Stimulated activated CD4-positive, alpha-beta T cell treated with anti-CD3 and anti-CD28 coated beads, Interleukin-1b, Interleukin-23, amount 100 ng/mL, for 1 hour (primary cell): ENCODE measurements at places on chromosomes 1 and 21.

GRCh38 chr1:190679983-190680382, 202.3 kb upstream of the BRINP3 start:
- no peak for DNase-seq

GRCh38 chr1:93612510-93612909, 69.1 kb downstream of the BCAR3 start:
- no peak for DNase-seq

DNA sequence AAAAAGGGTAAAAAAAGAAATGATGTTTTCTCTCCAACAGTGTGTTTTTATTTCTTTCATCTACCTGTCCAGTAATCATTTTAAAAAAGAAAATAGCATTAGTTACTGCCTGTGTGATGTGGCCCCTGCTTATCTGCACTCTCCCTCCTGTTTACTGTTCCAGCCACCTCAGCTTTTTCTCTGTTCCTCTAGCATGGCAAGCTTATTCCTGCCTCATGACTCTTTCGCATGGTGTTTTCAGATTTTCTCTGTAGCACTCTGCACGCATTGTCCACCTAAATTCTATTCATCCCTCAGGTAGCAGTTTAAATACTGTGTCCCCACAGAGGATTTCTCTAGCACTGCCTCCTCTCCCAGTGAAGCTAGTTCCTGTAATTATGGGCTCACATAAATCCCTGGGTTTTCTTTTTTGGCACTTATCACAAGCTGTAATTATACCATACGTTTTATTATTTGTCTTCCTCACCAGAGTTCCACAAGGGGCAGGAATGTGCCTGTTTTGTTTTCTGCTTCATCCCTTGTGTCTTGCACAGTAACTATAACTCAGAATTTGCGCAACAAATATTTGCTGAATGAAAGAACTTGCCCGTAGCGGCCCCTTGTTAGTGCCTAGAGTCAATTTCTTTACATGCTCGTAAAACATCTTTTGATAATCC, 51.4 kb upstream of the LRIG2 start:
- no peak for DNase-seq

DNA sequence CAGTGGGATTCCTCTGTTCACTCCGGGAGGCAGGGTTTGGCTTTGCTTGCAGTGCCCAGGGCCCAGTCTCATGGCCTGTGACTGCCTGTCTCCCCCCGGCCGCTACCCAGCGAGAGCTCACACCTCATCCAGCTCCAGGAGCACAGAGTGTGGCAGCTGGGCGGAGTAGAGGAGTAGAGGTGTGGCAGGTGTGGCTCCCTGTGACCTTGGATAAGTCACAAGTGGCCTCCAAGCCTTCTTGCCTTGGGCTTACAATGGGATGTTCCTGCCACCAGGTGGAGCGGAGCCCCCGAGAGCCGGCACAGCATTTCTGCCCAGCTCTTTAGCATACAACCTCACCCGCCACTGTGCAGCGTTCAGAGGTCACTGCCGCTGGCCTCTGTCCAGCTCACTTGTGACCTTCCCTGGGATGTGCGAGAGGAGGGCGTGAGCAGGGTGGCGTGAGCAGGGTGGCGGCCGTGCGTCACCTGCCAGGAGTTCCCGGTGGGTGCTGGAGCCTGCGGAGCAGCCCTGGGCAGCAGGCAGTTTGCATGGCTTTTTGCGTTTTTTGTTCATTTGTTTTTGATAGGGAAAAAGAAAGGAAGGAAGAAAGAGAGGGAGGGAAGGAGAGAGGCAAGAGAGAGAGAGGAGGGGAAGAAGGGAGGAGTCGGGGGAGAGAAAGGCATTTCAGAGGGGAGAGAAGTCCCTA, 42.4 kb downstream of the CRYAA start:
- DNase-seq: no peak
